Spleen (tissue), 13 donors: ENCODE measurements at places on chromosomes 4 and X. TPM values are rescaled to one million over a fixed set of nuclear protein-coding genes. Genes with fewer than 3 reads are reported as not detected.

Gene NHSL2
- 0.77 TPM for polyA plus RNA-seq

GRCh38 chrX:1336331-1336943 is at the start of gene IL3RA:
IL3RA (plus strand) TSS chrX:1336785; CDS start chrX:1341766, 4,981 bp downstream.
- peak; percentile 84 for DNase-seq

Gene CC2D2A
- polyA plus RNA-seq = 3.1 TPM

DNA sequence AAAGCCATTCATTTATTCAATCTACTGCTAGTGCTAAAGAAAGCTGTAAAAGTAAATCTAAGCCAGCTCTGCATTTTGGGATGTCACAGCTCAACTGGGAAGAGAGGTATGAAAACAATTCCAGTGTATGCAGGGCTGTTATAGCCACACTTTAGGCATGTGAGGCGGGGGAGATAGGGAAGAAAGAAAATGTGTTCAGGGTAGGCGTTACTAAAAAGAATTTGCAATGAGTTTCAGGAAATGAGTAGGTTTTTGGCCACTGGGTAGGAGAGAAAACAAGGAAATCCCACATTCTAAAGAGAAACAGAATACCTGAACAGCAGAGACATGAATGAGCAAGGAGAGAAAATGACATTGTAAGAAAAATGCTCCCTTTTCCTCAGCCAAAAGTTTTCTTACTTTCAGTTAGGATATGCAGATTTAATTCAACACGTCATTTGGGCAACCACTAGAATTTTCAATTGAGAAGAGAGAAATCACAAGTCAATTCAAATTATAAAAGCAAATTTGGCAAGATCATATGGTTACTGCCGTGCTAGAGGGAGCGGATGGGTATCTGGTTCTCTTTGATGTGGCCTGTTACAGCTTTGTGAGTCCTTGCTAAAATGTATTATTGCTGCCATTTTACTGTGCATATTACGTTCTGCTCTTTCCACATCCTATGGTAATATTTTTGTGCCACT is 226.3 kb downstream of the KCNIP4 start:
- no peak for DNase-seq

Gene MOB1B
- 3.5 TPM for polyA plus RNA-seq

- DNase-seq = no peak
Observed at GRCh38 chrX:68163441-68163840, 269.9 kb downstream of the OPHN1 start.

- DNase-seq = no peak
Observed at GRCh38 chr4:184448821-184449220, 25.5 kb downstream of the IRF2 start.

- DNase-seq = no peak
Observed at GRCh38 chr4:30402276-30402675, 317.9 kb upstream of the PCDH7 start.

- DNase-seq = no peak
Observed at GRCh38 chr4:71243091-71243833, 95.6 kb upstream of the SLC4A4 start.

- DNase-seq = no peak
Observed at GRCh38 chr4:5037553-5038551, 13.4 kb upstream of the STK32B start.

- no peak for DNase-seq
Observed at GRCh38 chrX:38365954-38366353, 13.6 kb downstream of the OTC start.

Gene DKK2
- polyA plus RNA-seq = 0.26 TPM

DNA sequence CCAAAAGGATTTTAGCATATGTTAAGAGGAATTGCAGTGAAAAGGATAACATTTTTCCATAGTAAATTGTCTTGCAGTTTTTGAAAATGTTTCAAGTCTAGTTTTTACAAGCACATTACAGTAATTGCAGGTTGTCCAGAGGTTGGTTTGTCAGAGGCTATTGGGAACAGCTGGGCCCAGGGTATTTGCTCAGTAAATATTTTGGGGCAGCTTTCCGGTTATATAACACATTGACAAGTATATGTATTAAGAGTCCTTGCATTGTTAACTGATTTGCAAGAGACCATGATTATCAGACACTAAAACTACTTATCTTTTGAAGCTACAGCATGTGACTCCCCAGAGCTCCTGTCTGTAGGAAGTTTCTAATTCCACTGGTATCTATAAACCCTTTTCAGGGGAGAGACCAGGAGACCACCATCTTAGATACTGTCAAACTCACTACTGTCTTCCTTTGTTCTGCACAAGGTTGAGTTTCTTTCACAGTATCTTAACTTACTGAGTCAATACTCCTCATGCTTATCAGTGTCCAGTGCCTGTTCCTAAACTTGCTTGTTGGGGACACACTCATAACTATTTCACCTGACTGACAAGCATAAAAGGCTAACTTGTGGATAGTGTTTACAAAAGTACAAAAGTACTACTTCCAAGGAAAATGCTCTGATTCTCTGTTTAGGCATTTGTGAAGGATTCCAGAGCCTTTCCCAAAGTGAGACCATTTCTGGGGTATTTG is 18.9 kb upstream of the RGN start:
- DNase-seq = no peak

Gene SPANXN4
- not detected for polyA plus RNA-seq

DNA sequence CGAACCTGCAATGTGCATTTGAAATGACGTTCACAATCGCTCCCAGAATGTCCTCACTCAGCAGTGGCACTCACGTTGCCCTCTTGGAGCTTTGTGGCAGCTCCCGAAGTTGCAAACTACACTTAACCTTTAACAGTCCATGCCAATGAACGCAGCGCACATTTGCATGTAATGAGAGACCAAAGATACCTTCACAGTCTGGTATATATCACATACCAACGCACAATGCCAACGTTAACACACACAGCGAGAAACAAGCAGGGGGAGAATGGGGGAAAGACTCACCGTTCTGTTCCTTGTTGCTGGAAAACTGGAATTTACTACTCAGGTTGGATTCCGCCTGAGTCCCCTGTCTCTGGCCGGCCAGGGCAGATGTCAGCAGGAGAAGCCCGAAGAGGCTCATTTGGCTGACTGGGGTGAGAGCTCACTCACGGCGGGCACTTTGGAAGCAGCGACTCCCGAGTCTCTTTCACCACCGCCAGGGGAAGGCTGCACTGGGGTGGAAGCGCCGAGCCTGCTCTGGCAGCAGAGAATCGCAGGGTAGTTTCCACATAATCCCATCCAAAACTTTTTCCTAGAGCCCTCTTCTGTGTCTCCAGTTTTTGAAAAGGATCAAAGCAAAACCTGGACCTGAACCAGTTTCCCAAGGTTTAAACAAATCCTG is 966 bp downstream of the PDGFC start:
- DNase-seq = peak; percentile 84

- DNase-seq = no peak
Observed at GRCh38 chr4:152719801-152720556, 40.2 kb upstream of the TMEM154 start.

DNA sequence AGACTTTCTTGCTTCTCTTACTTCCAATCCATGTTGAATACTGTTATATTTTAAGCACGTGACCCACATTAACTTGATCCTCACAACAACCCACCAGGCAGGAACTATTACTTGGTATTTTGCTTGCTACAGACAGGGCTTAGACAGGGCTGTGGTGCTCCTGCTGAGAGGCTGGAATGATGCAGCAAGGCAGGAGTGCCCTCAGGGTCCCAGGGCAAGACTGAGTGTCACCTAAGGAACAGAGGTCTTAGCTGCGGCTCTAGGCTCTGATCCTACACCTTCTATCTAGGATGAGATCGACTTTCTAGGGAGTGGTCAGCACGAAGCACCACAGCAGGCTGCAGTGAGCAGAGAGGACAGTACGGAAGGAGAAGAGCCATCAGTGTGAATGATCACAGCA is 20.0 kb downstream of the TAPT1 start:
- no peak for DNase-seq

Gene AMBN
- polyA plus RNA-seq = not detected

Gene GPR119
- not detected for polyA plus RNA-seq

Gene RIBC1
- polyA plus RNA-seq = 0.86 TPM

DNA sequence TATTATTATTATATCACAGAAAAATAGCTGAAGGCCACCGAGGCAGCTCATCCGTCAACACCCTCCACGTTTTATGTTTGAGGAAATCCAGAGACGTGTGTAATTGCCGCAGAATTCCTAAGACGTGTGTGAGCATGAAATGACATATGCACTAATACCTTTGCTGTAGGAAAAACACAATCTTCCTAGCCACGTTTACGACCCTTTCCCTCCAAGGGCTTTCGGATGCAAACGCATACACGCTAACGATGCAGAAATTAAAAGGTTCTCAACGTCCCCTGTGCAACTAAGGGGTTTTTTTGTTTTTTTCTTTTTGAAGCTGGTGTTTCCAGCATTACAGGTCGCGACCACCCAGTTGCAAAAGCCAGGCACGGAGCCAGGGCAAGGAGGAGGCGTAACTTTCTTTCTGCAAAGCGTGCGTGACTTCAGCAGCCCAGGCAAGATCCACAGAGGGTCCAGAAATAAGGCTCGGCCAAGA is 33.8 kb downstream of the CRLF2 start:
- peak; percentile 27 for DNase-seq

Gene PRRG3
- polyA plus RNA-seq = 0.22 TPM

Gene CLNK
- 0.42 TPM for polyA plus RNA-seq

DNA sequence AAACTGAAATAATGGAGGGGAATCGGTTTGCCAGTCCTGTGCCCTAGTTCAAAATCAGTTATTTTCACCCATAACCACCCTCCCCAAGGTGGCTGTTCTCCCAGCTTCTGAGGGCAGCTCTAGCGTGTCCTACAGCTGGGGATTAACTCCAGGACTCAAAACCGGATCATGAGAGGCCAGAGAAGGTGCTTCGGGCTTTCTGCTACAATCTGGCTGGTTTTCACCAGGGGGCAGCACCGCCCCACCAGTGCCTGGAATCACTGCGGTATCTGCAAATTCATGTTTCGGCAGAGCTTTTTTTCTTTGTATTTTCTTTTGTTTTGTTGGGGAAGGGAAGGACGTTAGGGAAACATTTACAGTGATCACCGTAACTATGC is 28.4 kb downstream of the PDHA1 start:
- DNase-seq = peak; percentile 86

Gene HSFX1
- 0.21 TPM for polyA plus RNA-seq

DNA sequence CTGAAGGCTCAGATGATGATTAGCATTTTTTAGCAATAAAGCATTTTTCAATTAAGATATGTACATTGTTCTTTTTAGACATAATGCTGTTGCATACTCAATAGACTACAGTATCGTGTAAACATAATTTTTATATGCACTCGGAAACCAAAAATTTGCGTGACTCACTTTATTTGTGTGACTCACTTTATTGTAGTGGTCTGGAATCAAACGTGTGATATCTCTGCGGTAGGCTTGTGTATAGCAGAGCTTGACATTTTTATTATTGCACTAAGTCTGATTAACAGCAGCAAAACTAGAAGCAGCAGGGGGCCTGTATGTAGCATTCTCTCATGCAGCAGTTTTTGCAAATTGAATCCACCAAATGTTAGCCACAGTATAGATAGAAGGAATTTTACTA is 119.1 kb upstream of the PRDX4 start:
- no peak for DNase-seq

DNA sequence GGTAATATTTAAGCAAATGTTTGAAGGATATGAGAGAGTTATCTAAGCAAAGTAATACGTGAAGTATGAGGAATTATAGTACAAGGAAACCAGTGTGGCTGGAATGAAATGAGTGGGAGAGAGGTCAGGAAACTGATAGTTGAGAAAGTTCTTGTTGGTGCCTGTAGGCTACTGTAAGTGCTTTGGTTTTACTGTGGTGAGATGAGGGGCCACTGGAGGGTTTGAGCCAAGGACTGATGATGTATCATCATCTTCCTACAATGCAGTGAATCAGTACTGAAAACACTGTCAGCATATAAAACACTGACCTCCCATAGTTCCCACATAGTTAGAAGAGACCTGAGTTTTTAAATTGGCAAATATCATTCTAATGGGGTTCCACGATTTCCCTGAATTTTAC is 367.5 kb upstream of the CTSO start:
- no peak for DNase-seq

DNA sequence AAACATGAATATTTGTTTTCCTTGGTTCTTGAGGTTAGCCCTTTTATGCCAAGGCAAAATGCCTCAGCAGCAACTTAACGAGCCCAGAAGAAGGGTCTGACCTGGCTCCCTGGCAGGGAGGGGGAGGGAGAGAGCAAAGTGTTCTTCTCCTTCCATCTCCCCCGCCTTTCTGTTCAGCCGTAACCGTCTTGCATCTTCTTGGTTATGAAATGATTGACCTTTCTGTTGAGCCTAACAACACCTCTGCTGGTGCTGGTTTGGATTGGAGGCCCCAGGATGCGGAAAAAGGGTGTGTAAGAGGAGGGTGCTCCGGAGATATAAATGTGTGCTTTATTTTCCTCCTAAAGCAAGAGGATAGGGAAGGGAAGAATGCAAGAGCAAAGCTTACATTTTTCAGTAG is 44.7 kb downstream of the PTTG2 start:
- DNase-seq = no peak

DNA sequence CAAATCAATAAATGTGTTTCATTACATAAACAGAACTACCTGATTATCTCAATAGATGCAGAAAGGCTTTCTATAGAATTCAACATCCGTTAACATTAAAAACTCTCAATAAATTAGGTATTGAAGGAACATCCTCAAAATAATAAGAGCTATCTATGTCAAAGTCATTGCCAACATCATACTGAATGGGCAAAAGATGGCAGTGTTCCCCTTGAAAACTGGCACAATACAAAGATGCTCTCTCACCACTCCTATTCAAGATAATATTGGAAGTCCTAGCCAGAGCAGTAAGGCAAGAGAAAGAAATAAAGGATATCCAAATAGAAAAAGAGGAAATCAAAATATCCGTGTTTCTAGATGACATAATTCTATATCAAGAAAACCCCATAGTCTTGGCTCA is 466.4 kb downstream of the MAGEE1 start:
- no peak for DNase-seq
